ENCODE measurements at places on chromosomes 5 and 9. TPM values are rescaled to one million over a fixed set of nuclear protein-coding genes. Genes with fewer than 3 reads are reported as not detected.

TRIO gene
- 96.0 TPM for polyA plus RNA-seq

KLHL3 gene
- 35.7 TPM for polyA plus RNA-seq

DNA sequence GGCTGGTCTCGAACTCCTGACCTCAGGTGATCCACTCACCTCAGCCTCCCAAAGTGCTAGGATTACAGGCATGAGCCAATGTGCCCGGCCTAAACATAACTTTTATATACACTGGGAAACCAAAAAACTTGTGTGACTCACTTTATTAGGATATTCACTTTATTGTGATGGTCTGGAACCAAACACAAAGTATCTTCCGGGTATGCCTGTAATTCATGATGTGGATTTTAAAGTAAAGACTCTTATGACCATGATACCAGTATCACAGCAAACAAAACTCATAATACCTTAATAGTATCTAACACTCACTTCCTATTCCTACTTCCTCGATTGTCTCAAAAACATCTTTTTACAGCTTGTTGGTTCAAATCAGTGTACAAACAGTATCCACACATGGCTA is 12.7 kb upstream of the GFPT2 start:
- DNase-seq, result no peak

GRCh38 chr5:18461766-18462165 is 827.5 kb downstream of the TAF11L14 start:
- peak; percentile 27 for DNase-seq

DNA sequence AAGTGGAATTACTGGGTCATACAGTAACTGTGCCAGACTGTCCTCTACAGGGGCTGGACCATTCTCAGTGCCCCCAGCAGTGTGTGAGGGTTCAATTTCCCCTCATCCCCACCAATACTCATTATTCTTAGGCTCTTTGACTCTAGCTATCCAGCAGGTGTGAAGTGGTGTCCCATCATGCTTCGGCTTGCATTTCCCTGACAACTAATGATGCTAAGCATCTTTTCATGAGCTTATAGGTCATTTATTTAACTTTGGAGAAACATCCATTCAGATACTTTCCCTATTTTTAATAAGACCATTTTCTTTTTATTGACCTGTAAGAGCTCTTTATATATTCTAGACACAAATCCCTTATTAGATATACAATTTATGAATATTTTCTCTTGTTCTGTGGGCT is 63.6 kb downstream of the ADAMTS2 start:
- DNase-seq, result no peak

Data from left lung (tissue), 14 donors.